ENCODE measurements at places on chromosomes 16 and 17.

DNA sequence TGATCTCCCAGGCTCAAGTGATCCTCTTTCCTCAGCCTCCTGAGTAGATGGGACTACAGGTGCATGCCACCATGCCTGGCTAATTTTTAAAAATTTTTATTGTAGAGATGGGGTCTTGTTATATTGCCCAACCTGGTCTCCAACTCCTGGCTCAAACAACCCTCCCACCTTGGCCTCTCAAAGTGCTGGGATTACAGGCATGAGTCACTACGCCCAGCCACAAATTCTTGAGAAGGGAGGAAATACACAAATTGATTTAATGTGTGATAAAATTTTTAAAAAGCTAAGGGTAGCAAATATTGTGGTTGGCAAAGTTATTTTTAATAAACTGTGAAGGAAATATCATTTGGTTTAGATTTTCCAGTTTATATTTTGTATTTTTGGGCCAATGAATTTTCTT is 9.6 kb downstream of the ITGAD start:
- peak; percentile 46 for DNase-seq

- DNase-seq = no peak
Measured at GRCh38 chr16:49748322-49748721, 107.6 kb downstream of the ZNF423 start.

- peak; percentile 21 for DNase-seq
Measured at GRCh38 chr17:44362459-44362948, 1.1 kb downstream of the FAM171A2 start.

DNA sequence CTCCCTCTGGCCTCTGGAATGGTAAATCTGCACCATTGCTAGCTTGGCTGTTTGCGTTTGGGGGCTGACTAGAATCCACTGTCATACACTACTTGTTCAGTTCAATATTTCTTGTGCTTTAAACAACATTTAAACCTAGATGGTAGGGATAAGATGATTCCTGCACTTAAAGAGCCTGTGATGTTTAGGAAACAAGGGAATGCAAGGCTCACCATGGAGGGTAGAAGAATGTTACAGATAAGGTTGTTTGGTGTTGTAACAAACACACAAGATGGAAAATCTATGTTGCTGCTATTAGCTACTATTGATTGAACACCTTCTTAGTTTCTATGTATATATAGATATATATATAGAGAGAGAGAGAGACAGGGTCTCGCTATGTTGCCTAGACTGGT is 31.4 kb downstream of the YPEL2 start:
- DNase-seq = no peak

DNA sequence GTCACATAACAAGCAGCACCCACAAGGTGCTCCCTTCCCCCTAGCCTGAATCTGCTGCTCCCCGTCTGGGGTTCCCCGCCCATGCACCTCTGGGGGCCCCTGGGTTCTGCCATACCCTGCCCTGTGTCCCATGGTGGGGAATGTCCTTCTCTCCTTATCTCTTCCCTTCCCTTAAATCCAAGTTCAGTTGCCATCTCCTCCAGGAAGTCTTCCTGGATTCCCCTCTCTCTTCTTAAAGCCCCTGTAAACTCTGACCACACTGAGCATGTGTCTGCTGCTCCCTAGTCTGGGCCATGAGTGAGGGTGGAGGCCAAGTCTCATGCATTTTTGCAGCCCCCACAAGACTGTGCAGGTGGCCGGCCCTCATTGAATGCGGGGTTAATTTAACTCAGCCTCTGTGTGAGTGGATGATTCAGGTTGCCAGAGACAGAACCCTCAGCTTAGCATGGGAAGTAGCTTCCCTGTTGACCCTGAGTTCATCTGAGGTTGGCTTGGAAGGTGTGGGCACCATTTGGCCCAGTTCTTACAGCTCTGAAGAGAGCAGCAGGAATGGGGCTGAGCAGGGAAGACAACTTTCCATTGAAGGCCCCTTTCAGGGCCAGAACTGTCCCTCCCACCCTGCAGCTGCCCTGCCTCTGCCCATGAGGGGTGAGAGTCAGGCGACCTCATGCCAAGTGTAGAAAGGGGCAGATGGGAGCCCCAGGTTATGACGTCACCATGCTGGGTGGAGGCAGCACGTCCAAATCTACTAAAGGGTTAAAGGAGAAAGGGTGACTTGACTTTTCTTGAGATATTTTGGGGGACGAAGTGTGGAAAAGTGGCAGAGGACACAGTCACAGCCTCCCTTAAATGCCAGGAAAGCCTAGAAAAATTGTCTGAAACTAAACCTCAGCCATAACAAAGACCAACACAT is at the start of gene STH:
STH (plus strand) TSS at position 264 of the 913 bp plus-strand sequence; CDS start at position 294, 30 bp downstream.
- no peak for DNase-seq

DNA sequence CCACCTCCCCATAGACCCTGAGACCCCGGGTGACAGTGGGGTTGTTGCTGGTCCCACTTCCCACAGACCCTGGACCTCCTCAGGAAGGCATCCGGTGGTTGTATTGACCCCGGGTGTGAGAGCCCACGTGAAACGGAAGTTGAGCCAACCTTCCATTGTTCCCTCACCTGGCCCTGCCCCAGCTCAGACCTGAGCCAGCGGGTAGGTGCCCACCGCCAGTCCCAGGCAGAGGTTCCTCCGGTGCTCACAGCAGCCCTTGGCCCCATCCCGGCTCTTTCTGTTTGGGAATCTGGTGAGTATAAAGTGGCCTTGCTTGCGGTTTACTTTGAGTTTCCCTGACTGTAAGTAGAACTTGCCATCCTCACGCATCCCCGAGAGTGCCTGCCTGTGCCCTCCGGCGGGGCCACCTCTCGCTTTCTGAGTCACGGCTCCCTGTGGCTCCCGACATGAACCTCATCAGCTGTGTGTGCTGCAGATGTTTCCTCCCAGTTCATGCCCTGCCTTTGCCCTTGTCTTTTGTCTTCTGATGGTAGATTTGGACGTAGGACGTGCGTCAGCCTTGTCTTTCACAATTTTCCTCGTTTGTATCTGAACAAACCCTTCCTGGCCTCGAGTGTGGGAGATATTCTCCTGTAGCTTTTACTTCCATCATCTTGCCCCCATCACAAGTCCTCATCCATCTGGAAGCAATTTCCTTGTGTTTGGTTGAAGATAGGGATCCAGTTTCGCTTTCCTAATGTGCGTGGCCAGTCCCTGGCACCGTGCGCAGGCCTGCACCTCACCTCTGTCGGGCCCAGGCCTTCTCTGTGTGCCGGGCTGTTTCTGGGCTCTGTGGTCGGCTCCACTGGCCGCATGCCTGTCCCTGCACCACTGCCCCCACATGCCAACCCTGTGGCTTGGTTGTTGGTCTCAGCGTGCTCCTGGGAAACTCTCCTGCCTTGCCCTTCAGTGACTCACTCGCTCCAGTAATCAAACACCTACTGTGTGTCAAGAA is 76.0 kb downstream of the METRNL start:
- DNase-seq = peak; percentile 96

- DNase-seq = no peak
Measured at GRCh38 chr16:7452090-7452489, 119.4 kb downstream of the RBFOX1 start.

DNA sequence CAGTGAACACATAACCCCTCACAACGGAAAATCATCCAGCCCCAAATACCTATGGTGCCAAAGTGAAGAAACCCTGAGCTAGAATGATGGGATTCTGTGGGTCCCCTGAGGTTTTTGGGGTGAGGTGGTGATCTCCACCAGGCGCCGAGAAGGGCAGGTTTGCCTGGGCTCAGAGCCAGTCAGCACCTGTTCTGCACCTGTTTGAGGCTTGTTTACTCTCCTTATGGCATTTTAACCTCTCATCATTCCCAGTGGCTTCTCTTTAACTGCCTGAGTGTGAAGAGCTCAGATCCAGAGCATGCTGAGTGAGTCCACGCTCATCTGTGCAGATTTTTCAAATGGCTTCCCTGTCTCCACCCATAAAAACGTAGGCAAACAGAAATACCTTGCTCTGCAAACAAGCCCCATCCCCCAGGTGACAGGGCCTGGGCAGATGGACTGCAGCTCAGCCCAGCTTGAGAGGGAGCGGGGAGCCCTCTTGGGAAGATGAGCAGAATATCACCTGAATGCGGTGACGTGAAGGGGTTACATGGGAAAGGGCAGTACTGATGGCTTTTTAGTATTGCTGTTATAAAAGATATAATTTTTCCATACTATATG is 40.1 kb upstream of the CLEC19A start:
- no peak for DNase-seq

GRCh38 chr17:28684963-28685362 is 23.0 kb downstream of the SUPT6H start:
- DNase-seq = peak; percentile 6

- DNase-seq = peak; percentile 93
Measured at GRCh38 chr16:83689385-83689831, 118.4 kb upstream of the HSBP1 start.

DNA sequence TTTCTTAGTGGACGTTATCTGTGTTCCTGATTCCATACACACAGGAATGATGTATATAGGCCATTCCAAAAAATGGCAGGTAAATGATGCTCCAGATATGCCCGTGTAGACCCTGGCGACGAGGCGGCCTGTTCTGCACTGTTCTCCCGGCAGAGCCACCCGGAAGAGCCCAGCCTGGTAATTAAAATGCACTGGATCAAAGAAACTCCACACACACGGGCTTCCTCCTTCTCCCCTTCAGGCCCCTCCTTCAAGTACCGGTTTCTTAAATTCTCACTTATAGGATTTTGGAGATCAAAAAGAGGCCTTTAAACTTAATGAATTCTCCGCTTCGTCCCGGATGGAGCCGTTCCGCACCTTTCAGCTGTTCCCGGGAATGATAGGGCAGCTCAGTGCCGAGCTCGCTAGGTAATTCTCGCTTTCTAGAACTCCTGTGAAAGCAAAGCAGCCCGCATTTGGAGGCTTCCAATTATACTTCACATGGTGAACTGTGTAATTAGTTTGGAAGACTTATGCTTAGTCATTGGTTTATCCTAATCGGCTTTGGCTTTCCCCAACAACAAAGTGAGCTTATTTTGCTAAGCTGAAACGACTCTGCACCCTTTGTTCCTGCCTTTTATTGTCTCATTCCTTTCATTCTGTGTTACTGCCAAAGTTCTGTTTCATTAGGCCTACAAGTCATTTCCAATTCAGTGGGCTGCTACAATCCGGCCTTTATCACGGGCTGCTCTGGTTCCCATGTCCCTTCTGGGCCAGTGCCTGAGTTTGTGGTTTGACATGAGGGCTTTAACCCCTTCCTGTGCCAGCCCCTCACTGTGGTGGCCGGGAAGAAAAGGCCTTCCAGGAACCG is 150.0 kb downstream of the MSI2 start:
- peak; percentile 32 for DNase-seq

Data from adipocyte (in vitro differentiated cells).